ENCODE measurements at places on chromosomes 3 and 15.

DNA sequence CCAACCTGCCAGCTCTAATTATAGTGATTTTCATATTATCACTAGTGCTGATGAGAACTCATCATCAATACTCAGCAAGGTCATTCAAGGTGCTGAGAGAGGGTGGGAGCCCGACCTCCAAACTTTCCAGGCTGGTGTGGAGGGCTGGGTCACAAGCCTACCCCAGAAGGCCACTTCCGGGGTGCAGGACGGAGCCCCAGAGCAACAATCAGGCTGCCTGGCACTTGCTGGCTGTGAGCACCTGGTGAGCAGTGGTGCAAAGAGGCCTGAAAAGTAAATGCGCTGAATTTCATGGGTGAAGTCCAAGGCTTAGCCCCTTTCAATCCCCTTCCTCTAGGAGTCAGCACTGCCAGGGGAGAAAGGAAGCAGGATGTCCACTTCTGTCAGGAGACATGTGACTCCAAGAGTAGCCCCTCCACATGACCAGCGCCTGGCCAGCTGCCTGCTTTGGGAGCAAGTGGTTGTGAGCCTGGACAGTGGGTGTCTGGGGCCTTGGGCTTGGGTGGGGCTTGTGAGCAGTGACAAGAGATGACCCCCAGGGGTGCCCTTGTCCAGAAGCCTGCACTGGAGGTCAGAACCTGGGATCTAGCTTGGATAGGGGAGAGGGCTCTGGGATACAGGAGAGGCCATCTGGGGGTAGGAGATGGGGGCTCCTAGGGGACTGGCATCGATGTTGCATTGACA lies 165.0 kb upstream of the TLE3 start:
- no peak for DNase-seq

GRCh38 chr3:126488886-126489569 lies 13.3 kb upstream of the ZXDC start:
- DNase-seq = no peak

DNA sequence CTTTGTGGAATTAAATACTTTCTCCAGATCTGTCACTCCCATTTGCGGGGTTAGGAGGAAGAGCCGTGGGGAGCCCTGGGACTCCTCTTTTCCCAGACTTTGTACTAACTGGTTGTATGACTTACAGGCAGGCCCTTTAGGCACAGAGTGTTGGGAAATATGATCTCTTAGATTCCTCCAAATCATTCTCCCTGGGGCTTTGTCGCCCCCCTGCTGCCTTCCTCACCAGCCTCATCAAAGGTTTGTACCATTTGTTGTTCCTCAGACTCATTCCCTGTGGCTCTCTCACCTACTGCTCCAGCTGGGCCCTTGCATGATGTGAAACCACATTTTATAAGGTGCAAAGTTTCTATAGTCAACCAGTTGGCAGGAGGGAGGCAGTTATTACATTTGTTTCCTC lies 56.4 kb downstream of the CRYGS start:
- no peak for DNase-seq

DNA sequence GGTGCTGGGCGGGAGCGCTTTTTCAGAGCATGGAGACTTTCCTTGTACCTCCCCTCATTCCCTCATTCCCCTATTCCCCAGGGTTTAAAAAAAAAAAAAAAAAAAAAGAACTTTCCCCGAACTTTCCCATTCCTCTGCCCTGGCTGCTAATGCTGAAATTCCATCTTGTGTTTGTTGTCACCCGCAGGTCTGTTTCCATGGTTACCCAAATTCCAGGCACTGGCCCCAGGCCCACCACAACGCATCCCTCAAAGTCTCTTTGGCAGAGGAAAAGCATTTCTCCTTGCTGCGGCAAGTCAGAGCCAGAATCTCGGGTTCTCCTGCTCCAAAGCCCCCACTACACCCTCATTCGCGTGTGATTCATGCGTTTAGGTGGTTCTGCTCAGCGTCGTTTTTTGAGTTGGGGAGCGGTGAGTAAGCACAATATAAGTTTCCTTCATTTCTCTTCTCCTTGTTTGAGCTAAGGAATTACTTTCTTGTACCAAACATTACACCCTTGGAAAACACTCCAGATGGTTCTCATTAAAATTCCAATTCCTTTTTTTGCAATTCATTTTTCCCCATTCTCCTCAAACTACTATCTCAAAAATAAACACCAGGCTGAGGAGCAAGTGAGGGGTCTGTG lies 21.6 kb downstream of the ANAPC13 start:
- DNase-seq = peak; percentile 88

- peak; percentile 11 for DNase-seq
Measured at GRCh38 chr3:57060089-57060821, at the start of gene SPATA12. TSS of gene SPATA12 (plus strand) at chr3:57060664. CDS start at chr3:57073695, 13,031 bp downstream.

- no peak for DNase-seq
Measured at GRCh38 chr3:150232992-150233451, 175.1 kb upstream of the TSC22D2 start.

DNA sequence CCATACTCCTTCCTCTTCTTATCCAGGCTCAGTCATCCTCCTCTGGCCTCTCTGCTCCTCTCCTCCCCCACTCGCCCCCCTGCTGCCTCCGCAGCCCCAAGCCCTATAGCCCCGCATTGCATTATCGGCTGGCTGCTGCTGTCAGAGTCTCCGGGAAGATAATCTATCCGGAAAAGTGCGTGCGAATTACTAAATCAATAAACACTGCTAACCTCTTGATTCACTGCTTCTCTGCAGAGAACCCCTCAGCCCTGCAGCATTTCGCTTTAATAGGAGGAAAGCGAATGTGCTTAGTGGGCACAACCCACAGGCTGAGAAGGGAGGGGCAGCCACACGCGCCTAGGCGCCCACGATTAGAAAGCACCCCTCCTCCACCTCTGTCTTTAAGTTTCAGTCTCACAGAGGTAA lies 167.6 kb downstream of the ABHD5 start:
- DNase-seq = no peak

- DNase-seq = no peak
Measured at GRCh38 chr3:426072-426471, 229.5 kb downstream of the CHL1 start.

DNA sequence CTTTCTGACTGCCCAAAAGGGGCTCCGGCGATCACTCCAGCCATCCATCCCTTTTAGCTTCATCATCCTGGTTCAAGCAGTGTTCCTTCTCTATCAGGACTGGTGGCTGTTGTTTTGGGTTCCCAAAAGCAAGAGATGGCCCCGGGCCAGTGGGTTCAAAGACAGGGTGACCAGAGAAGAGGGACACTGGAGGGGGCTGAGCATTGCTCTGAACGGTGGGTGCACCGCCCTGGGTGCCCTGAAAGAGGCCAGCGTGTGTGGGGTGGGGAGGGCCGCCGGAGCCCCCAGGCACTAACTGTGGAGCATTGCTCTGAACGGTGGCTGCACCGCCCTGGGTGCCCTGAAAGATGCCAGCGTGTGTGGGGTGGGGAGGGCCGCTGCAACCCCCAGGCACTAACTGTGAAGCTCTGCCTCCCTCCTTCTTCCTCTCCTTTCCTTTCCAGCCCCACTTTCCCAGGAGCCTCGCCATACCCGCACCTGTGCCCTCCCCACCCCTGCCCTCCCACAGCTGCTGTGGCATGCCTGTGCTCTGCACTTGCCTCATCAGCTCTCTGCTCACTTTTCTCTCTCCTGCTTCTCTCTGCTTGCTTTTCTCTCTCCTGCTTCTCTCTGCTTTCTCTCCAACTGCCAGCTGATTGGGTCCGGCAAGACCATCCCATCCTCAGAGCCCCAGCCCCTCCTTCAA lies 37.4 kb upstream of the OR4F6 start:
- DNase-seq = no peak
